Stimulated activated CD4-positive, alpha-beta T cell treated with anti-CD3 and anti-CD28 coated beads, Interleukin-4, amount 100 ng/mL, for 1 hour (primary cell): ENCODE measurements at places on chromosomes 3 and 15.

- DNase-seq: no peak
Measured at GRCh38 chr3:23162934-23163333, 40.2 kb upstream of the UBE2E2 start.

- no peak for DNase-seq
Measured at GRCh38 chr15:77466521-77466920, 45.8 kb downstream of the HMG20A start.

DNA sequence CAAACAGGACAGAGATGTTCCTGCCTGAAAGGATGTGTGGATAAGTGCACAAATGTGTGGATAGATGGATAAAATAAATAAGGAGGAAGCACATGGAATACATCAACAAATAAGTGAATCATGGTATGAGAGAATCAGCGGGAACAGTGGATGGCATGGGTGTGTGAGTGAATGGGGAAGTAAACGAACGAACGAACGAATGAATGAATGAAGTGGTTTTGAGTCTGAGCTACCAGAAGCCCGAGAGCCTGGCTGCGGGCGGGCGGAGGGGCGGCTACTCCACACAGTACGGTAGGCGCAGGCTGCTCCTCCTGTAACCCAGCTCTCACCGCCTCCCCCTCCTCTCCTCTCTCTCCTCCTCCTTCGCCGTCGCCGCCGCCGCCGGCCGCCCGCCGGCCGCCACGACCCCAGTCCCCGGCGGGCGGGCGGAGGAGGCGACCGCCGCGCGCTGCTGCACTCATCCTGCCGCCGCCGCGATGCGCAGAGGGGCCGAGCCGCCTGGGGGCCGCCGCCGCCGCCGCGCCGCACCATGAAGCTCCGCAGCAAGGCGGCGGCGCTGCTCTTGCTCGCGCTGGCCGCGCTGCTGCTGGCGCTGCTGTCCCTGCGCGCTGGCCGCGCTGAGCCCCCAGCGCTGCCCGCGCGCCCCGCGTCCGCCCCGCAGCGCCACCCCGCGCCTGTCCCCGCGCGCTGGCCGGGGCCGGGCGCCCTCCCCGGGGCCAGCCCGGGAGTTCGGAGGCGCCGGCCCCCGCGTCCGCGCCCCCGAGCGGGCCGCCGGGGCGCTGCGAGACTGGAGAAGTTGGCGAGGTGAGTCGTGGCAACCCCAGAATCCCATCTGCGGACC is at the start of gene GXYLT2:
TSS of gene GXYLT2 (plus strand) at position 342 of the 841 bp plus-strand sequence. CDS start at position 530, 188 bp downstream.
- DNase-seq: peak; percentile 25

DNA sequence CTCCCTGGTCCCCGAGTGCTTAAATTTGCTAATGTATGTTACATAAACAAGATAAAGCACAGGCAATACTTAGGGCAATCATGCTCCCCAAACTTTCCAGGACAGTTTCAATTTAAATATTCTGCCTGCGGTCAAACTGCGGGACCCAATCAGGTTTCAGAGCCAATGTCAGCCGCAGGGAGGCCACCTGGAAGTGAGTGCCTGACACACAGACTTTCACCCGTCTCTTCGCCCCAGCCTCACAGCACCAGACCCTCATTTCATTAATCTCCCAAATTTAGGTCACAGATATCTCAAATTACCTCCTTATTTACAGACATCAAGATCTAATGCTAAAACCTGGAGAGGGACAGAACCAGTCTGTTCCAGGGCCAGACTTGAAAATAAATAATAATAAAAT is 107.2 kb upstream of the ALDH1A3 start:
- no peak for DNase-seq

DNA sequence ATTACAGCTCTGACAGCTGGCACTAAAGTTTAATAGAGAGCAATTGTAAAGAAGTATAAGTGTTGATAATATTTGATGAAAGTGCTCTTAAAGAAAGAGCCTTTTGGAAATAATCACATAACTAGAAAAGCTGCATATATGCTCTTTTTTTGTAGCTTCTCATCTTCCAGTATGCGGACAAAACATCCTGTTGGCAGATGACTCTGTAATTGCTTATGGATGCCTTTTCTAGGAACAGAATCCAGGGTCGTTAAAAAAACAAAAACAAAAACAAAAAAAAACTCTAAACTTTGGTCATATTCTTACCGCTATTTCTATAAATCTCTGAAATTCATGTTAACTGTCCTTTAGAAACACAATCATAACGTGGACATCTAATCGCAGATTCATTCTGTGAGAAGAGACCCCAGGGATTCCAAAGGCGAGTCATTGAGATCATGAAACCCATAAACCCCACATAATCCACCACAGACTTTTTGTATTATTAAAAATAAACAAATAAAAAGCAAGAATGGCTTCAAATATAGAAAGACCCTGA is 109.8 kb downstream of the EPHA3 start:
- no peak for DNase-seq

GRCh38 chr15:67678993-67679392 is 136.5 kb downstream of the MAP2K5 start:
- DNase-seq: no peak

DNA sequence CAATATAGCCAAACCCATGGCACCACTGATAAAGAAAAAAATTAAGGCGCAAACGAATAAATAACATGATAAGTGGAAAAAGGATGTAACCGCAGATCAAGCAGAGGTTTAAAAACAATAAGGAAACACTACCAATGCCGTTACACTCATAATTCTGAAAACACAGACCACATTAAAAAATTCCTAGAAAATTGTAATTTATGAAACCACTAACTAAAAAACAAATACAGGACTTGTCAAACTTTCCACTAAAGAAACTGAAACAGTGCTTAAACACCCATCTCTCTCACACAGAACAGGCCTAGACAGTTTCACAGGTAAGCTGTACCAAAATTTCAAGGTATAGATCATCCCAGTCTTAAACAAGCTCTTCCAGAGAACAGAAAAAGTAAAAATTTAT is 28.4 kb downstream of the PCSK6 start:
- DNase-seq: no peak

- no peak for DNase-seq
Measured at GRCh38 chr3:59142556-59142955, 92.7 kb upstream of the CFAP20DC start.

- DNase-seq: no peak
Measured at GRCh38 chr3:190396001-190396400, 8.0 kb downstream of the CLDN16 start.

DNA sequence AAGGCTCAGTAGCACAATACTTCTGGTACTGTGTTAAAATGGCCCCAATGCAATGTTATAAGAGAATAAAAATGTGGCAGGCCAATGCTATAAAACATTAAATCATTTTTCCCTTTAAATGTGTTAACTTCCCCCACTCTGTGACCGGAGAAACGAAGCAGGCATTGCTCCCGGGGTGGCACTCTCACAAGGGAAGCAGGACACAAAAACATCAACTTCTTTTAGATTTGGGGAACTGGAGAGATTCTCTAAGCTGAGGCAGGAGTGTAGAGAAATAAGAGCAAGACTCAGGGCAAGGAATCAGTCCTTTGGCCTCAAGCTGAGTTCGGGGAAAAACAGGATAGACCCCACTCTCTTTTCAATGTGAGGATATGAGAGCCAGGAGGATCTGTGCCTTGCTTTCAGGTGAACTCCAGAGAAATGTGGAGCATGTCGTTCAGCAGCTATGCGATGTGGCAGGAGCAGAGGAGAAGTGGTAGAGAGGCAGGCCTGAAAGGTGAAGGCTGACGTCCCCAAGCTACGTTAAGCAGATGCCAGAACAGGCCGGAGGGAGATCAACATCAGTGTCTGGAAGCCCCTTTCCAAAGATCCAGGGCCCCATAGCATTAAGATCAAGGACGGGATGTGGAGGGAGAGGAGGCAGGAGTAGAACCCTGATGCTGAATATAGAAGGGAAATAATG is 160.2 kb downstream of the PLD1 start:
- DNase-seq: no peak

DNA sequence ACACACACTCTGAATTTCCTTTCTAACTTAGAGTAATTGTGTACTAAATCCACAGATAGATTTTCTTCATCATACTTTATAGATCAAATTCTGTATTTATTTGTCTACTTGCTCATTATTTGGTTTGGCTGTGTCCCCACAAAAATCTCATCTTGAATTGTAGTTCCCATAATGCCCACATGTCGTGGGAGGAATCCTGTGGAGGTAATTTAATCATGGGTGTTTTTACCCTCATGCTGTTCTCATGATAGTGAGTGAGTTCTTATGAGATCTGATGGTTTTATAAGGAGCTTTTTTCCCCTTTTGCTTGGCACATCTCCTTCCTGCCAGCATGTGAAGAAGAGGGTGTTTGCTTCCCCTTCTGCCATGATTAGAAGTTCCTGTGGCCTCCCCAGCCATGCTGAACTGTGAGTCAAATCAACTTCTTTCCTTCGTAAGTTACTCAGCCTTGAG is 198.3 kb upstream of the TGFBR2 start:
- DNase-seq: no peak

DNA sequence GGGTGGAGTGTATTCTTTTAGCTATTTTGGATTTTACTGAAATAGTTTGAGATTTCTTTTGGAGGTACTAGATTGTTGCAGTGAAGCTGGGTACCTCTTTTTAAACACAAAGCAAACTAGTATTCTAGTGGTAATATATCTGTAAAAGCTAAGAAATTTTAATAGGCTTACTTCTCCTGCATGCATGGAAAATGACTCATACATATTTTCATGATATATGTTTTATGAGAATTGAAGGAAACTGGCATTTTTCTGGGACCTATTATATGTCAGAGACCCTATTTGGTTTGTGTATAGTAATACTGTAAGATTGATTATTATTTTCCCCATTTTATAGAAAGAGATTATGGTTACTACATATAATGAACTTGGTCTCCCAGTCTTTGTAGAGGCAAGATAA is 851.0 kb downstream of the DIPK2A start:
- DNase-seq: no peak

DNA sequence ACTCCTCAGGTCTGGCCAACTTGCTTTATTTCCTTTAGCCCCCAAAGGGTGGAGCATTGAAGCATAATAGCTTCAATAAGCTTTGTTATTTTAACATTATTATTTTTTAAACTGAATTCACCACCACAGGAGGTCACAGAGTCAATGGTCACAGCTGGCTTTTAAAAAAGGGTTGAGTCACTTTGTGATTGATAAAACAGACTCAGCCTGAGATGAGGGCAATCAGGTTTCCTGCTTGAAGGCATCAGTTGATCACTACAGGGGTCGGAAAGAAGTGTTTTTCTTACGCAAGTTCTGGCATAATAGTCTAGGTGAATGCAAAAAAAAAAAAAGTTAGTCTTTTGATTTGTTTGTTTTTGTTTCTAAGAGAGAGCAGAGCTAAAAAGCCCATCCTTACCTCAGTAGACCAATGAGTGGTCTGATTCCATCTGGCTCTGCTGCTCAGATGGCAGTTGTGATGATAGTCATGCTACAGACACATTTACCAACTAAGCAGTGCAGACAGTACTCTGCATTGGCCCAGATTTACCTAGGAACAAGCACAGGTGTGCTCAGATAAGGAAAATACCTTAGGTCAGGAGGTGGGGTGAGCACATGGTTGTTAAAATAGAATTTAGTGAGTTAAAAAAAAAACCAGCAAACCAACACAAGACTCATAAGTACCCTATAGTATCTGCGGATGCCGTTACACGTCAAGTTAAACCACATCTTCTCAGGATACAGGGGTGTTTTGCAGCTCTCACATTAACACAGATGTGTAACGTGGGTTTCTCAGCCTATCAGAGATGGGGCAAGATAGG is 22.6 kb downstream of the ZNF80 start:
- no peak for DNase-seq

DNA sequence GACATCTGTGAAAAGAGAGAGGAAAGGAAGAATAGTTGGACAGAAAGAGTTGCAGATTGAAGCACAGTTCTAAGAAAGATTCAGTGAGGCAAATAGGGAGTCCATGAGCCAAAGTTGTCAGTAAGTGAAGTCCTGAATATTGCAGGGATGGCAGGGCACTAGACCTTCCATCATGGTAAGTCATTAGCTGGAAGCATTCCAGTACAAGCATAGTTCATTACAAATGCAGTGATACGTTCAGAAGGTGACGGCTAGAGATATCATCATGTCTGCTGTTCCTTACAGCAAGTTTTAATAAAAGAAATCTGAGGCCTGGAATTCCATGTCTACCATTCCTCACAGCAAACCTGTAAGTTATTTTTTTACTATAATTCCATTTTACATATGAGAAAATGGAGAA is 720.1 kb downstream of the GBE1 start:
- DNase-seq: no peak

DNA sequence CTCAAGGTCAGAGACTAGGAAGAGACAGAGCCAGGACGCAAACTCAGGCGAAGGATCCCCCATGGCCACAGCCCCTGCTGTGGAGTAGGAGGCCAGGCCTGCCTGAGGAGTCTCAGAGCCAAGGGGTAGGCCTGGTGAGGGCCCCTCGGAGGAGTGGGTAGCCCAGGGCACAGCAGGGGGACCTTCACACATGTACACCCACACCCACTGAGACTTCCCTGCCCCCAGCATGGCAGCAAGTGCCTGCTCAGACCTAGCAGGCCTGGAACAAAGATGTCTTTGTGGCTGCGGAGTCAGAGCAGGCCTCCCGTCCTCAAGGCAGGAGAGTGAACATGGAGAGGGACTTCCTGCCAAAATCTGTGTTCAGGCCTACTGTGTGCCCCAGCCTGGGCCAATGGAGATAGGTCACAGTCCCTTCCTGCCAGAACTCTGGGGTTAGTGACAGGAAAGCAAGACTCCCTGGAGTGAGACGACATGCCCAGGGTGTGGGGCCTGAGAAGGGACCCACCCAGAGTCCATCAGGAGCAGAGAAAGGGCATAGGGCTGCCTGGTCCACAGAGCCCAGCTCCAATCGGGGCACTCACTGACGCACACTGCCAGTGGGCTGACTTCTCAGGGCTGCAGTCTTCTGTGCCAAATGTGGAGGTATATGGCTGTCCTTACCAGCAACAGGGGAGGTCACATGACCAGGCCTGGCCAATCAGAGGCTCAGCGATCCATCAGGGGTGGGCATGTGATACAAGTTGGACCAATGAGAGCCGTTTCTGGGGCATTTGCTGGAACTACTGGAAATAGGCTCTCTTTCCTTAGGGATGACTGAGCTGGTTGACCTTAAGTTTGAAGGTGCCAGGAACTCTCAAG is 2.3 kb downstream of the GRIP2 start:
- no peak for DNase-seq

- DNase-seq: no peak
Measured at GRCh38 chr15:71148048-71148447, 32.8 kb downstream of the THSD4 start.

GRCh38 chr15:75051191-75051608 is 27.8 kb downstream of the PPCDC start:
- no peak for DNase-seq

GRCh38 chr3:52130966-52131622 is 23.1 kb downstream of the POC1A start:
- DNase-seq: no peak

DNA sequence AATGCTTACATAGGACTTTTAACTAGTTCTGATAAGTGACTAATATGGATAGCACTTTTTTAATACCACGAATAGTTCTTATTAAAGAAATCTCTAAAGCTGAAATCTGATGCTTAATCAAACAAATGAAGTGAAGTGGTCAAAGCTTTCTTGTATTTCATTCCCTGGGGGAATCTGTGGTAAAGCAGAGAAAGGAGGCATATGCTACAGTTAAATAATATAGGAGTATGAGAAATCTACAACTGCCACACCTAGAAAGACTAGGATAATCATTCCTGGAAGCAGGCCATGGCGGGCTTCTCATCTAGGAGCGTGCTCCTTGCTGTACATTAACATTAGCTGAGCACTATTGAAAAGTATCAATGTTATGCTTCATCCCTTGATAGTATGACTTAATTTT is 835.7 kb downstream of the OTOL1 start:
- no peak for DNase-seq
